NCI-H1436 (cell line): ENCODE measurements at places on chromosomes 11 and 22.

DNA sequence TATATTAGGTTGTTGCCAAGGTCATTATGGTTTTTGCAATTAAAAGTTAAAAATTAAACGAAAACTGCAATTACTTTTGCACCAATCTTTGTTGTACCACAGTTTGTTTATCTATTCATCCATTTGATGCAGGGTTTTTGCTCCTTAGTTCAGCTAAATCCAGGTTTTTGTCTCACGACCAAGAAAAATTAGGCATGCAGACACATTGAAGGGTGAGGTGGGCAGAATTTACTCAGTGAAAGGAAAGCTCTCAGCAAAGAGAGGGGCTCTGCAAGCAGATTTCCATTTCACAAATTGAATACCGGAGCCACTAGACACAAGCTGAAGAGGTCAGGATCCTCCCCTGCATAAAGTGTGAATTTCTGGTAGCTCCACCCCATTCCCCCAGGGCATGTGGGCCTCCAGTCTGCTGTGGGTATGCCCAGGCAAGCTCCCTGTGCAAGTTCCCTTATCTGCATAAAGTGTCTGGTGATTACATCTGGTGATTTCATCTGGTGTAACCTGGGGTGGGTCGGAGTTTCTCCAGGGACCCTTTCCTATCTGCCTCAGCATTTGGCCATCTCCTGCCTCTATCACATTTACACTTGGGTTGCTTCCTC lies 33.3 kb downstream of the APOL6 start:
- no peak for DNase-seq

DNA sequence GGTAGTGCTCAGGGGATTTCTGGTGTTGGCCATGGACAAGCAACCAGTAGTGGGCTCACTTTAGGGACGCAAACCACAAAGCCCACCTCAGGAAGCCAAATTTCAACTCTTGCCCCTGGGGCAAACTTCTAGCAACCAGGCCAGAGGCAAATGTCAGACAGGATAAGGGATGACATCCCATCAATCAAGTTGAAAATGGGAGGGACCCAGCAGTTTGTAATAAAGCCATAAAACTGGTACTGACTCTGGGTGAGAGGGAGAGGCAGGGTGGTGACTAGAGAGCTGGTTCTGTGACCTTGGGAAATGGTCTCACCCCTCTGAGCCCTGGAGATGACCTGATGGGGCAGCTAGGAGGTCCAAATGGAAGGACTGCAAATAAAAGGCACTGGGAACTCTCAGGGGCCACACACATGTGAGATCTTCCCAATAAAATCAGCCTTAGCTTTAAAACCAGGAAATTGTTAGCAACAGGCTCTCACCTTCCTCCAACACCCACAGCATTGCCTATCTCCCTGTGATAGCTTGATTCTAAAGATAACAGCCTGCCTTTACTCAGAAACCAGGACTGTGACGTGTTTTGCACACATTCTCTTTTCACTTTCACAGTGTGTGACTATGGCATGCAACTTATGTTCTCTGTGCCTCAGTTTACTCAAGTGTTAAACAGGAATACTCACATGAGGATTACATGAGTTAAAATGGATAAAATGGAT lies 6.4 kb upstream of the TBC1D10A start:
- DNase-seq: no peak

DNA sequence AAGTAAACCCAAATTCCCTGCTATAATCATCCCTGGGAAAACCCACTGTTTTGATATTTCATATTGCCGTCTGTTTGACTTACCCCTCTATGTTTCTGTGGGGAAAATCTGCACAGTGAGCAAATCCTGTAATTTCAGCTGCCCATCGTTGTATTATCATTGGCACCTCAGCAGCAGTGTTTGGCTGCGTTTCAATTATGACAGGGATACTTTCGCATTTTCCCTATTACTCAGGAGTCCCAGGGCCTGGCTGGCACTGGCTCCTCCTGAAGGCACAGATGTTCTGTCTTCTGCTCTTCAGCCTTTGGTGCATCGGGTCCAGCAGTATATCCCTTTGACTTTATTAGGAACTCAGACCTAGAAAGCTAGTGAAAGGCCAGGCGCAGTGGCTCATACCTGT lies 12.2 kb upstream of the MMP12 start:
- DNase-seq: no peak

- DNase-seq: no peak
Observed at GRCh38 chr11:75891947-75892739, 77.1 kb downstream of the UVRAG start.

DNA sequence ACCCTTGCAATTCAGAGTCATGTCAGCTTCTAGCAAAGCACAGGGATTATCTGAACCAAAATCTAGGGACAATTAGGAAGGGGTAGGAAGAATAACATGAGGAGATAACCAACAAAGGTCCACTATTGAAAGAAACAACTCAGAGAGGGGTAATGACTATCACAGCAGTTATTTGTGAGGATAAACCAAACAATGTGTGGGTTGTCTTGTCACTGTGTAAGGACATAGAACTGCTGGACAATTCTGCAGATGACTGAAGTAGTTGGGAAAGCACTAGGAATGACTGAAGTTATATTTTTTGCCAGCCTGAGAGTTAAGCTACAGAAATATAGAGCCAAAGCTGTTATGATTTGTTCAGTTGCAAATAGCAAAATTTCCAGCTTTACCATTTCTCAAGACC lies 858.4 kb upstream of the CCDC90B start:
- no peak for DNase-seq
